Lower leg skin (tissue), 4 donors: ENCODE measurements at places on chromosomes 5 and 9. TPM values are rescaled to one million over a fixed set of nuclear protein-coding genes. Genes with fewer than 3 reads are reported as not detected.

DNA sequence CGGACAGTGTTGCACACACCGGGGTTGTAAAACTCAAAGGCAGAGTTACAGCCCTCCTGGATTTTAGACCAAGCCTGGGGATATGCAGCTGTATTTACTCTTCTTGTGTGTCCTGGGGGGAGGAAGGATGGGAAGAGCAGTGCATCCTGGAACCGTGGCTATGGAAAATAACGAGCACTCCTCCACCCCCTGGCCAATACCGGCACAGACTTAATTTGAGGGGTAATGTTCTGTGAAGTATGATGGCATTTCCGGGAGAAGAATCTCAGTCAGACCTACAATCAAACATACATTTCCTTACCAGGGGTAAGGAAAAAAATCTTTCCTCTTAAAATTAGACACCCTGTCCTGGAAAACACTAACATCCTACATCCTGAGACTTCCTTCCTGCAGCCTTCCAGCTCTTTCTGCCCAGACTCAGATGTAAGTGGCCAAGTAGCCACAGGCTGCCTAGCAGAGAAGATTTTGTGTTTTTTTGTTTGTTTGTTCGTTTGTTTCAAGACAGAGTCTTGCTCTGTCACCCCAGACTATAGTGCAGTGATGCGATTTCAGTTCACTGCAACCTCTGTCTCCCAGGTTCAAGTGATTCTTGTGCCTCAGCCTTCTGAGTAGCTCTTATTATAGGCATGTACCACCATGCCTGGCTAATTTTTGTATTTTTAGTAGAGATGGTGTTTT, 11.0 kb upstream of the ERMP1 start:
- DNase-seq: no peak

DNA sequence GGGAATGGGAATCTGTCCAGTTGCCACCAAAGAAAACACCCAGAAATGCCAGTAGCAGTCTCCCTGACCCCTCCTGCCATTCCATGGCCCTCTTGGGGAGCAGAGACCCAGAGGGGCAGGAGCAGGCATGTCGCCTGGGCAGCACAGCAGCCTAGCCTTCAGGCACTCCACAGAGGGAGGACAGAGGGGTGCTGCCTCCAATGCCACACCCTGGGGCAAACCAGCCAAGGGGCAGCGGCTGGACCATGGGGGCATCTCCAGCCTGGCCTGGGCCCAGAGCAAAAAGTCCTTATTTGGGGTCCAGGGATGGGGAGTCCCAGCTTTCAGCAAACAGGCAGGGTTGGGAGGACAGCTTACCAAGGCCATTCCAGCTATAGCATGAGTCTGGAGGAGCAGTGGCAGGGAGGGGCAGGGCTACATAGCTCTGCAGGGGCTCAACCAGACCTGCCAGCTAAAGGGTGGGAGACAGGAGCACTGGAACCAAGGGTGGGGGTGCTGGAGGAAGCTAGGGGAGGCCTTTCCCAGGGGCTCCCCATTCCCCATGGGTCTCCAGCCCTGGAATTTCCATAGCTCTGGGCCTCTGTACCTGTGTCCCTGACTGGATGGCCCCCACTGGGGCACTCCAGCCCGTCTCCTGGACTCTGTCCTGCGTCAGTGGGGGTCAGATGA, 6.7 kb downstream of the BRD3 start:
- DNase-seq: no peak

GRCh38 chr9:126499911-126500599, 113.7 kb upstream of the LMX1B start:
- no peak for DNase-seq

DNA sequence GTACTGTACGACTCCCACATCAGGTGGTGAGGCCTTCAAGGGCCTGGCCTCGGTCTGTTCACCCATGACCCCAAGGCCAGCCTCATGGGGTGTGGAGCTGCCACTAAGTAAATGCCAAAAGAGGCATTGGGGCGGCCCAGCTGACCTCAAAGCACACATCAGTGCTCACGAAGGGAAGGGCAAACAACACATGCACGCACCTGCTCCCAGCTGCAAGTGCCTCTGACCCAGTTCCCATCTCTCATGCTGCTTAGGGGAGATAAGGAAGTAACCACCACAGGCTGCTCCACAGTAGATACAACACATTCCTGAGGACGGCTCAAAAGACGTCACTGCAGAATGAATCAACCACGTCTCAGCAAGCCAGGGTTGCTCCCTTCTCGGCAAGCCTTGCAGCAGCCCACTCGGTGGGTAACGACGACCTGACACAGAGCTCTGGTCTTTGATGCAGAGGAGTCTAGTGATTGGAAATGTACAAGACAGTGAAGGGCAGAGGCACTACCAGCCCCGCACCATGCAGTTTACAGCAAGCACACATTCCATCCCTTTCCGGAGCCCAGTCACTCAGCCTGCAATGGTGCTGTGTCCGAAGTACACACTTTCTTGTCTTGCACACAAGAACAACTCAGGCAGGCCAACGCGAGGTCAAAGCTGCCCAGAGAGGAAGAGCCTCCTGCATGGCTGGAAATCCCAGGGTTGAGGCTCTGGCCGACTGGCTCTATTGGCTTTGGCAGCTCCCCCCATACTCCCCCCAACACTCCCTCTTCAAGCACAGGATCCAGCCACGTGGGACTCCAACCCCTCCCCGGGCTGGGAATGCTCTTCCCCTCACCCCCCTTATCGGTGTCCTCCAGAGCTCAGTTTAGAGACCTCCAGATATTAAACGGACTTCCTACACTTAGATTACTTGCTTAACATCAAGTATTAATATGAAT, 31.8 kb downstream of the FABP6 start:
- DNase-seq: no peak

DNA sequence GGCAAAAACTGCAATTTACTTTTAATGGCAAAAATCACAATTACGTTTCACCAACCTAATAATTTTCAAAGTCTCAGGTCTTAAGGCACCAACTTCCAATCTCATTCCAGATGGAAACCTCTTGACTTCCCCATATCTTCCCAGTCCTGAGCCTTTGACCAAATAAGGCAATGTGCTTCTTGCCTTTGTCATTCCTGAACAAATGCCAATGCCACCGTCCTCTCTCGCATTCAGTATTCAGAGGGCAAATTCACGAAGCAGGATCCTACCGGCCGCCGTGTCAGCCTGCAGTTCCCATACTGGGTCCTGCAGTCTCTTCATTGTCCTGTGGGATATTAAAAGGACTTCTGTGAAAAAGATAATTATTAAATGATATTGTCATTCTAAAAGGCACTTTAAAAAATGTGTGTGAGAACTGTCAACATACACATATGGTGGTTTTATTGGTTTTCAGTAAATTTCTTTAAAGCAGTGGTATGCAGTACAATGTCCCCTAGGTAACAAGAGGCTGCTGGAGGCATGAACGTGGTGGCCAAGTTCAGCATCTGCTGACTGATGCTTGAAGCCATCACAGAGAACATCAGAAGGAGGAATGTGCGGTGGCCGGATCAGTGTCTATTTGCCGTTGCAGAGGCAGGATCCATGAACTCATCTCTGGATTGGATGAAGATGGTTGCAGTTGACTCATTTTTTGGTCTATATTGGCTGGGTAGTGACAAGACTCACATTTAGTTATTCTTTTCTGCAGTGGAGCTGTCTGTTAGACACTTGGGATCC, 101.4 kb upstream of the IRX4 start:
- peak; percentile 59 for DNase-seq

GRCh38 chr5:133391354-133392136, 220.8 kb downstream of the FSTL4 start:
- peak; percentile 37 for DNase-seq

DNA sequence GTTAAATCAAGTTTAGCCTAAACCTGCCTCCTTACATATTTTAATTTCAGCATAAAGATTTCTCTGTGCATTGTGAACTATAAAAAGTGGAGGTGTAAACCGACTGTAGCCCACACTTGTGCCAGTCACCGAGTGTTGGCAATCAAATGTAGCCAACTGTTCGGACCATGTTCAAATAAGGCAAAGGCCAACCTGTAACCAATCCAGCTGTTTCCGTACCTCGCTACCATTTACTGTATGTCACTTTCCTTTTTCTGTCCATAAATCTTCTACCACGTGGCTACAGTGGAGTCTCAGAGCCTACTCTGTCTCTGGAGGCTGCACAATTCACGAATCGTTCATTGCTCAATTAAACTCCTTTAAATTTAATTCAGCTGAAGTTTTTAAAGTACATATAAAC, 156.0 kb downstream of the SLC25A46 start:
- DNase-seq: no peak

GRCh38 chr9:13688990-13689600, 409.6 kb upstream of the MPDZ start:
- no peak for DNase-seq

GRCh38 chr5:5460311-5460710, 37.8 kb downstream of the ICE1 start:
- DNase-seq: no peak

DNA sequence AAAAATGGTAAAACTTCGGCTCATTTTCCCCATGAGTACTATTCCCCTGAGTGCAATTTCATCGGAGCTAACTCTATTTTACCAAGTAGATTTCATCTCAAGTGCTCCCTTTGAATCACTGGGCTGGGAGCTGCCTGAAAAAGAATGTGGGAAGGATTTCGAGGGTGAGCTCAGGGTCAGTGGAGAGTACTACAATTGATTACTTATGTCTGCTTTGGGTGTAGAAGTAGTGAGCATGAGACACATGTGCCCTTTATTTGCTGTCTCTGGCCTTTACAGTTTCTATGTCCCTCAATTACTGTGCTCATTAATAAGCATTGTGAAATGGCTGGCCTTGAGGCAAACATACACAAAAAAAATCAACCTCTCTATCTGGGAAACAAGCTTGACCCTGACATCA, 172.7 kb upstream of the RFX3 start:
- no peak for DNase-seq

GRCh38 chr5:149383399-149383798, 4.3 kb upstream of the IL17B start:
- no peak for DNase-seq

DNA sequence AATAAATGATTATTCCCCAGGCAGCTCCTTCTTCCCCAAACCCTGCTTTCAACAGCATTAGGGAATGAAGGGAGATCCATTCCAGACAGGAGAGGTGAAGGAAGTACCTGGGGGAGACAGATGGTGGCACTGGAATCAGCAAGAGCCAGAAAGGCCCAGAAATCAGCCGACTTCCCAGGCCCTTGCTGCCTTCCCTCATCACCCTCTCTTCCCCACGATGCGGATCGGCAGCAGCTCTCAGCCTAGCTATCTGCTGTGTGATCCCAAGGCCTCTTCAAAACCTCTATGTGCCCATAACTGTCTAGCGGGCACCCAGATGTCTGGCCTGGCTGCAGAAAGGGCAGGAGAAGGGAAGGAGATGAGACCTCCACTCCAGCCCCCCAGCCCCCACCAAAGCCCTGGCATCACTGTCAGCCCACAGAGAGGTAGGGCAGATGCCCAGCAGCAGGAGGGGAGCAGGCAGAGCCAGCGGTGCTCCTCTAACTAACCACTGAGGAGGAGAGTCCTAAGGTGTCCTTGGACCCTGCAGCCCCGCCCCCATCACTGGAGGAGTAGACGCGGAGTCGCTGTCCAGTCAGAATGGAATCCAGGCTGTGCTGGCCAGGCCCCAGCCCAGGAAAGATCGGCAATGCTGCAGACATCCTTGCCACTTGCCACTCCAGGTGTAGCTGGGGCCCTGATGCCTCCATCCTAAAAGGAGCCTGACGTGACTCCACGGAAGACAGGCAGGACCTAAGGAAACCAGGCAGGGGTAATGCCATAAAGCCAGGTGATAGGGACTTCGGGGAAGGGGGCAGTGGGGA, 12.7 kb downstream of the CNTFR start:
- DNase-seq: no peak

DNA sequence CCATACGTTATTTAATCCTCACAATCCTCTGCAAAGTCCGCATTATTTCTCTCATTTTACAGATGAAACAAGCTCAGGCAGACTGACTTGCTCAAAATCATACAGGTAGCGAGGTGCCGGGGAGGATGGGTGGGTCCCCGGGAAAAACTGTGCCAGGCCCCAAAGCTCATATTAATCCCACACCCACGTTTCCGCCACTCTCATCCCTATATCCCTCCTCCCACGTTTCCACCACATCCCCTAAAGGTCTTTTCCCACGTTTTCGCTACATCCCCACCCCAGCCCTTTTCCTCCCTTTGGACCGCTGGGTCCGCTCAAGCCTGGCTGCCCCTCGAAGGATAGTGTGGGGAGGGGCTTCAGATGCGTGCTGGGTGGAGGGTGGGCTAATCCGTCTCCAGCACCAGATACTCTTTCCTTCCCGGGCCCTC, 434 bp upstream of the FSD1L start:
- DNase-seq: no peak

DNA sequence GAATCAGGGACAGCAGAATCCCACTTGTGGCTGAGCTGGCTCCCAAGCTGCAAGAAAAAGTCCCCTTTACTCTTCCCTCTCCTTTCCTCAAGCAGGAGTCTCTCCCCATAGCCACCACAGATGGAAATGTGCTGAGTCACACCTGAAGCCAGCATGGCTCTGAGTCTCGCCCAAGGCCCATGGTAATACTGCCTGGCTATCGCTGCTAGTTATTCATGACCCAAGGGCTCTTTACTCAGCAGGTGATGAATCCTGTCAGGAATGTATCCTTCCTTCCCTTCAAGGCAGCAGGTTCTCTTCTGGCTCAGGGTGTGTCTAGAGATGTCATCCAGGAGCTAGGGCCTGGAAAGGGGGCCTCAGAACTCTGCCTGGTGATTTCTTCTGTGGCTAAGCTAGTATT, 403.3 kb upstream of the PTPRD start:
- DNase-seq: no peak

DNA sequence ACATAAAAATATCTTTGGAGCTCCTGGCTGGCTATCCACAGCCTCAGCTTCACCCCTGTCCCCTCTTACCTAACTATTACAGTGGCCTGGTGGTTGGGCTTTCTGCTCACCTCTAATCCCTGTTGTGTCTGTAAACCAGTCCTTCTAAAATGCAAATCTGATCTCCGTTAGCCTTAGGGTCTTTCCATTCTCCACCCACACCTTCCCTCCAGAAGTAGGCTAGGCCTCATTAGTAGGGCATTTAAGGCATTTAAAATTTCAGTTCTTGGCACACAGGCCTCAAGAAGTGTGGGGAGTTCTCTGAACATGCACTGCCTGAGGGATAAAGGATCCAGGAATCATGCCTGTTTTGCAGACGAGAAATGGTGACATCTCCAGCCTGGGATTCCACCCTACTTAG, 26.4 kb upstream of the STC2 start:
- peak; percentile 39 for DNase-seq

DNA sequence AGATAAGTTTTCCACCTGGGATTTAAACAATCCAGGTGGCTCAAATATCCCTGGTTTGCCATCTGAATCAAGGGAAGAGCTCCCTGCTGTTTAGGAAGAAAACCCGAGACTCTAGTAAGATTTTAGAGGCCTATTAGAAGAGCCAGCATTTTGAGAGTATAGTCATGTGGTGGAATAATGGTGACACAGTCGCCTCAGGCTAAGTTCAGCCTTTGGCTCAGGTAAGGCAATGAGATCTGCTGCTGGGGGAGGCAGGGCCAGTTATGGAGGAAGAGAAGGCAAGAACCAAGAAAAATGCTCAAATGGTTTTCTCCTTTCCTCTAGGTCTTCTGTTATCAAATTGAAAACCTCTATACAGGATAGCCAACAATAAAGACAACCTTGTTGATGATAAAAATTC, 16.2 kb downstream of the RAD1 start:
- no peak for DNase-seq

GRCh38 chr9:128118971-128119665, 8.4 kb downstream of the PTGES2 start:
- no peak for DNase-seq

- DNase-seq: no peak
Observed at GRCh38 chr5:42749020-42749419, 7.6 kb upstream of the CCDC152 start.

The ZNF618 gene
- 1.2 TPM for total RNA-seq

The PCDH1 gene
- 145 TPM for total RNA-seq

The NR6A1 gene
- 4.6 TPM for total RNA-seq

The HMCN2 gene
- 2.7 TPM for total RNA-seq

The SH3TC2 gene
- 1.1 TPM for total RNA-seq

The CXXC5 gene
- 69.3 TPM for total RNA-seq

The CTSV gene
- 49.1 TPM for total RNA-seq
